ENCODE measurements at places on chromosomes 3 and 15.

DNA sequence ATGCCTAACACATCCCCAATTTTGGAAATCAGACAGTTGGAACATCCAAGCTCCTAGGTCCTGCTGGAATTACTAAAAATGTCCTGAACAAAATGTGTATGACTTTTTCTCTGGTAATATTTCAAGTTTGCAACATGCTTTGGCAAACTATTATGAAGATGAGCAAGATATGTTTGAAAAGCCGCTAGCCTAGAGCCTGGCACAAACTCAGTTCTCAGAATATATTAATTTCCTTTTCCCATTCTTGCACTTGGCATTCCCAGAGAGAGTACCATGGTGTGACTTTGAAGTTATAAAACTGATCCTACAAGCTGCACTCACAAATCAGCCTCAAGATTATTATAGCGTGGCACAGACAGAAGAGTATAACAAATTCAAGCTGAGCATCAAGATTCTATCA, 1031.1 kb downstream of the NTRK3 start:
- DNase-seq: no peak

DNA sequence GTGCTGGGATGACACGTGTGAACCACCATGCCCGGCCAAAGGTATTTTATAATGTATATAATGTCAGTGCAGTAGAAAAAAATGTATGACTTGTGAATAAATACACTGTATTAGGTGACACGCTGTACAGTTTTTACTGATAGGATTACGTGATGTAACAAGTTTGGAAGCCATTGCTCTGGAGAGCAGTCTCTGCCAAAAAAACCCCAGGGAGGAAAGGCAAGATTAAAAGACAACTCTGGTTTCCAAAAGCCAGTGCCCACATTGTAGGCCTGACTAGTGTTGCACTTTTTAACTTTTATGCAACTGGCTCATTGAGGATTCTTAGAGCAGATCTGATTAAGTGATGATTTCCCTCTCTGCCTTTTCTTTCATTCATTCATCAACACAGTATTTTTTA, 62.0 kb upstream of the SLC2A2 start:
- no peak for DNase-seq

DNA sequence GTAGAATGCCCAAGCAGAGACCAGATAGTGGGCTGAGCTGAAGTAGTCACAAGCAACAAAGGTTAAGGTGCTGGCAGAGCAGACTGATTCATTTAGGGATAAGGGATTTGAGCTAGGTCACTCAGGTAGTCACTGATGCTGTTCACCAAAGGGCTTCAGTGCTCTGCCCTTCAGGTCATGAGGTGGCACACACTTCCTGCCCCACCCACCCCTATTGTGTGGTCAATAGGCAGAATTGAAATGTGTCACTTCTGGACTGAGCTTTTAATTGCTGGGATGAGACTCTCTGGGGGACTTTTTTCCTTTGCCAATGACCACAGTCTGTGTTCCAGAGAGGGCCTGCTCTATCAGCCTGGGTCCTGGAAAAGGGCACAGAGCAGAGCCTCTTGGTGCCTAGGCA, 2.9 kb upstream of the DIS3L start:
- DNase-seq: no peak

DNA sequence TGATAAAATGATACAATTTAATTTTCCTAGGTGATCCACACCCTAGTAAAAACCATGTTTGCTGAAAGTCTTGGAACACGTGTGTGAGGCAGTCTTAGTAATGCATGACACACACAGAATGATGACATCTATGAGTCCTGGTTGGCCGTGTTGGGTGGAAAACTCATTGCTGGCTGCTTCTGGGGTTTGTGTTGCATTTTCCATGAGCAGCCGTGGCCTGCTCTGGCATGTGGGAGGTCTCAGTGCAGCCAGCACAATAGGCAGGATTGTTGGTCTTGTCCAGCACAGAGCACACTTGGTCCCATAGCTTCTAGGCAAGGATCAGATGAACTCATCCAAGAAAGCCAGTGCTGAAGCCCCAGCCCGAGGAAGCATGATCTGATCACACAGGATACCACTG, 172.8 kb upstream of the UBE3A start:
- DNase-seq: no peak

- no peak for DNase-seq
Observed at GRCh38 chr3:72782521-72782920, 65.7 kb downstream of the SHQ1 start.

GRCh38 chr3:16239780-16240179, 25.0 kb downstream of the DPH3 start:
- no peak for DNase-seq

DNA sequence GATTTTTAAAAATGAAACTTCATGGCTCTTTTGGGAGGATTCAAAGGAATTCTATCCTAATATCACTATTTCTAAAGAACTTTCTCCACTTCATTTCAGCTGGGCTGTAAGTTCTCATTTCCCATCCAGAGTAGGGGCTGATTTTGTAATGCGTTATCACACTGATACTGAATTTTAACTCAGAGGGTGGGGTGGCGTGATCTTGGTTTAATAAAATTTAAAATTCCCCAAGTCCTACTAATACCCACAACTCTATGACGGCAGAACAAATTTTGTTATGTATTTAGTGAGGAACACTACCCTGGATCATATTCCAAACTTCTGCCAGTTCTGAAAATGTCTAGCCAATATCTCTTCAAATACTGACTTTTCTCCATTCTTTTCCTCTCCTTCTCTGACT, 92.7 kb downstream of the ASB7 start:
- DNase-seq: no peak

- peak; percentile 78 for DNase-seq
Observed at GRCh38 chr15:92899948-92900730, at the start of gene CHD2. CHD2 (plus strand) TSS chr15:92900324; CDS start chr15:92901238, 914 bp downstream.

- DNase-seq: no peak
Observed at GRCh38 chr3:21754839-21755238, 3.8 kb upstream of the ZNF385D start.

- no peak for DNase-seq
Observed at GRCh38 chr15:46365572-46365971, 730.7 kb downstream of the SQOR start.

- DNase-seq: no peak
Observed at GRCh38 chr15:25339431-25339830, 99.4 kb downstream of the UBE3A start.

GRCh38 chr3:125324341-125324740, 50.8 kb downstream of the ZNF148 start:
- DNase-seq: no peak

DNA sequence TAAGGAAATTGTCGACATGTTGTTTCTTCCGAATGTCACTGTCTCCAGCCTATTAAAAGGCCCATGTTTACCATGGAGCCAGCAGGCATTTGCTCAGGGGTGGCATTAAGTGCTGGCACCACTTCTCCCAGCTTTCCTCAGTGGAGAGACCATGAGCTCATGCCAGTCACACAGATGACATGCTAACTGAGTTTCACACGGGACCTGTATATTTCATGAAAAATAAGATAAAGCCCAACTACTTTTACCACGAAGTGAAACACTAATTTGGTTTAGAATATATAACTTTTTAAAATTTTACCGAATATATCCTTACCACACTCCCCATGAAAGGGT, 93.4 kb downstream of the ETFA start:
- DNase-seq: no peak

DNA sequence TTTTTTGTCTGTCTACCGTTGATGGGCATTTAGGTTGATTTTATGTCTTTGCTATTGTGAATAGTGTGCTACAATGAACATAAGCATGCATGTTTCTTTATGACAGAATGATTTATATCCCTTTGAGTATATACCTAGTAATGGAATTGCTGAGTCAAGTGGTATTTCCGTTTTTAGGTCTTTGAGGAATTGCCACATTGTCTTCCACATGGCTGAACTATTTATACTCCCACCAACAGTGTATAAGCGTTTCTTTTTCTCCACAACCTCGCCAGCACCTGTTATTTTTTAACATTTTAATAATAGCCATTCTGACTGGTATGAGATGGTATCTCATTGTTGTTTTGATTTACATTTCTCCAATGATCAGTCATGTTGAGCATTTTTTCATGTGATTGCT, 89.6 kb upstream of the GALNT15 start:
- no peak for DNase-seq

DNA sequence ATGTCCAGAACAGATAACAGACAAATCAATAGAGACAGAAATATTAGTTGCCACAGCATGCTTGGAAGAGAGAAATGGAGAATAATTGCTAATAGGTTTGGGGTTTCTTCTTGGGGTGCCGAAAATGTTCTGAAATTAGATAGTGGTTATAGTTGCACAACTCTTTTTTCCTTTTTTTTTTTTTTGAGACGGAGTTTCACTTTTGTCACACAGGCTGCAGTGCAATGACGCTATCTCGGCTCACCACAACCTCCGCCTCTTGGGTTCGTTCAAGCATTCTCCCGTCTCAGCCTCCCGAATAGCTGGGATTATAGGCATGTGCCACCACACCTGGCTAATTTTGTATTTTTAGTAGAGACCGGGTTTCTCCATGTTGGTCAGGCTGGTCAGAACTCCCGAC, 163.3 kb downstream of the PLCH1 start:
- peak; percentile 17 for DNase-seq

DNA sequence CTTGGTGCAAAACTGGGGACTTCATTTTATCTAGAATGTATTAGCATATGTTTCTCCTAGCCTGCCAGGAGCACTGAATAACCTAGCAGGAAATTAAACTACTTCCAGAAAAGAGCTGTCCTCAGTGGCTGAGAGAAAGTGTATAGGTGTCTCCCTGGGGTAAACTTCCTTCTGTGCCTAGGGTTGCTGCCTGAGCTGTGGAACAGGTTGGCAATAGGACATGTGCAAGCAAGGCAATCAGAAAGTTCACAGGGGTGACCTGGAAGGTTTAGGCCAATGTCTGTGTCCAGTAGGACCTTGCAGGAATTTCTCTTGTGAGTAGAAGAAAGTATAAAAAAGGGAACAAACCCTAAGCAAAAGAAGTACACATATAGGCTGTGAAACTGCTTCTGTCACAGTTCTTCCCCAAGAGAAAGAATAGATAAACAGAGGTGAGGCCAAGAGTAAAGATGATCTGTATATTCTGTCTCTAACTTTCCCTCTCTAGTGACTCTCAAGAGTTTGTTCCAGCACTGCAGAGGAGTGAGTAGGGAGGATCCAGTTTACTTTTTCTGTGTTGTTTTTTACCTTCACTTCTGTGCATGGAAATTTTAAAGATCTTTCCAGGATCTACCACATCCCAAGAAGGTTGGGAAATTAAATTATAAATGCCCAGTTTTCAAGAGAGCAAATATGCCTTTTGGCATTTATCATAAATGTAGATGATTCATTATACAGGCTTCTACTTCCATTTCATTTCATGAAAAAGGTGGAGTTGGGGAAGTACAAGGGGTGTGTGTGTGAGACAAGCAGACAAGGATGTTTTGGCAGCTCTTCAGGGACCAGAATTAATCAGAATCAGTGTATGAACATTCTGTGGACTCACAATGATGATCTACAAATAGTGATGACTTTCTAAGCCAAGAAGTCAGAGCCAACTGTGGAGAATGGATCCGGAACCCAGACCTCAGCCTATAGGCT, 155.2 kb downstream of the RBPMS2 start:
- DNase-seq: no peak

- DNase-seq: no peak
Observed at GRCh38 chr15:95887666-95888390, 442.7 kb upstream of the NR2F2 start.

GRCh38 chr3:52456169-52456799, 880 bp downstream of the NISCH start:
- no peak for DNase-seq

DNA sequence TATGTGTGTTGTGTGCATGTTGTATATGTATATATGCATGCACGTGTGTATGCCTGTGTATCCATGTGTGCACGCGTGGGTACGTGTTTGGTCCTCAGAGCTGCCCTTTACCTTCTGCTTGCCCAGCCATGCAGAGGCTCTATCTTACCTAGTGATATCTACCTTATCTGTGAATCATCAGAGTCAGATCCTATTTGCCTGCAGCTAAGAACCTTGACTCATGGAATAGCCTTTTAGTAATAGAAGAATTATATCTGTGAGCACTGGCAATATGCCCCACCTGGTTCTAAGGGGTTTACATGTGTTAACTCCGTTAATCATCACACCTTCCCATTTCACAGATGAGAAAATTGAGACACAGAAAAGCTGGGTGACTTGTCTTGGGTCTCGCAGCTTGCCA, 11.0 kb downstream of the PGPEP1L start:
- no peak for DNase-seq

DNA sequence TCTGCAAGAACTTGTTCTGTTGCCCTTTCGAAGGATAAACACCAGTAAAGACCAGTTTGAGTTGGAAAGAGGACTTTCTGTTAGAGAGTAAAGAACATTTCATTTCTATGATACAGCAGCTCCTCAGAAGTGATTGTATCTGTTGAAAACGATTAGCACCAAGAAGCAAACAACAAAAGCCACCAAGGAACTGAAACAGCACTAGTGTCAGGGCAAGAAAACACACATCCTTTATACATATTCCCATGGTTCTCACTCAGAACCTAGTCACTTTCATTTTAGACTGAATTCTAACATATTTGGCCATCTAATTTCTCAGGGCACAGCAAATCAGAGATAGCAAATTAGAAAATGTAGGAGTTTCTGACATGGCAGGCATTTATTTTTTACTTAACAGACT, 116.1 kb downstream of the ATP1B3 start:
- DNase-seq: no peak

- DNase-seq: no peak
Observed at GRCh38 chr3:147514366-147515160, 105.4 kb downstream of the ZIC1 start.

- no peak for DNase-seq
Observed at GRCh38 chr15:89982315-89983055, 18.6 kb upstream of the ZNF710 start.

- DNase-seq: no peak
Observed at GRCh38 chr3:119817583-119818363, 35.9 kb downstream of the NR1I2 start.

GRCh38 chr3:141530415-141530768, 43.6 kb downstream of the RASA2 start:
- no peak for DNase-seq

DNA sequence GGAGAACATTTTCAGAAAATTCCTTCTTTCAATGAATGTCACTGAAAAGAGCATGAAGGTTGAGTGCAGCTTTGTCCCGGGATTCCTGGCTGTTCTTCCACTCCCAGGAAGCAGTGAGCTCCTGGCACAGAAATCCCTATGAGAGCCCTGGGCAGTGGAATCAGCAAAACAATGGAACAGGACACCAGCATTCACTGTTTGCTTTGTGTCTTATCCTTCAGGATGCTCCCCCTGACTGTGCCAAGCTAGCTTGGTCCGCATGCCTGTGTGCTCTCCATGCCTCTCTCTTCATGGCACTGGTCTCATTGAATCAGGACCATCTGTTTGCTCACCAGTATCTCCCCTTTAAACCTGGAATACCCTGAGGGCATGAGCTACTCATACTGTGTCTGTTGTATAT, 102.0 kb upstream of the GADL1 start:
- no peak for DNase-seq

- DNase-seq: no peak
Observed at GRCh38 chr15:64070965-64071851, 22.4 kb downstream of the CIAO2A start.

- no peak for DNase-seq
Observed at GRCh38 chr3:117266806-117267205, 557.2 kb downstream of the TUSC7 start.
